ENCODE measurements at places on chromosomes 7 and 10.

DNA sequence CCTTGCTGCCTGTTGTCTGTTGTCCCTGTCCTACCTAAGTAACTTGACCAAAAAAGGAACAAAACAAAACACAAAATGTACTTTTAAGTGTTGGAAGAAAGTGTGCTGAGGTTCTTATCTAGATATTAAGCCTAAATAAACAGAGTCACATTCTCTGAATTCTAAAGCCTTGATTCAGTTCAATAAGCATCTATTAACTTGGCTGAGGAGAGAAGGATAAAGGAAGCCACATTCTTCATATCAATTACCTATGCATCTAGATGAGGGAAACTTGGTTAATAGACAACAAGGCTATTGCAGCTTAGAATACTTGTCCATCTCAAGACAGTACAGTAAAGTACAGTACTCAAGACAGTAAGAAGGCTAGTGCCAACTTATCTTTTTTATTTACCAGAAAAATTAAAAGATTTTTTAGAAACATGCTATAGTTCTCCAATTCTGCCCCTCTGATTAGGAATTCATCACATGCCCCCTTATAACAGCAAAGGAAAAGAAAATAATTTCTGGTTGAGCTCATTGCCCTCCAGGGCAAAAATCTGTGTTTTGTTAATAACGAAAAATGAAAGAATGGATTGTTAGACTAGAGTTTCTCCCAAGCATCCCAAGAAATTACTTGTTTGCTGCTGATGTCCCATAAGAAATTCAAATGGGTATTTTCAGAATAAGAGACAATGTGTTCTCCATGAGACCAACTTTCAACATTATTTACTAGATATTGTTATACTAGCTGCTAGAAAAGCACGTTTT lies 546.5 kb upstream of the SEMA3D start:
- DNase-seq: peak; percentile 67

GRCh38 chr10:91513598-91514424 lies 103.7 kb downstream of the HECTD2 start:
- peak; percentile 51 for DNase-seq

- peak; percentile 89 for DNase-seq
Observed at GRCh38 chr7:45689011-45689796, 115.0 kb downstream of the ADCY1 start.

GRCh38 chr10:93758891-93759410 lies 1.2 kb downstream of the LGI1 start:
- DNase-seq: no peak

DNA sequence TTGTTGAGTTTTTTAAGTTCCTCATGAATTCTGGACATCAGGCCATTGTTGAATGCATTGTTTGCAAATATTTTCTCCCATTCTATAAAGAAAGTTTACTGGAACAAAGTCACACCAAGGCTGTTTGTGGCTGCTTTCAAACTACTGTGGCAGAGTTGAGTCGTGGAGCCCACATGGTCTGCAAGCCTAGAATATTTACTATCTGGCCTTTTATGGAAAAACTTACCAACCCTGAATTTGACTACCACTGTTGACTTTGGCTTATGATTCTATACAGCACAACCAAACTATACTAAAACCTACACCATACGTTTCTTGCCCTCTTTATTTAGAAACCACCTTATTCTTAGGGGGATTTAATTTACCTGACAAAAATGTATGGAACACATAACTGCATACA lies 239.1 kb downstream of the KCNMA1 start:
- DNase-seq: no peak

DNA sequence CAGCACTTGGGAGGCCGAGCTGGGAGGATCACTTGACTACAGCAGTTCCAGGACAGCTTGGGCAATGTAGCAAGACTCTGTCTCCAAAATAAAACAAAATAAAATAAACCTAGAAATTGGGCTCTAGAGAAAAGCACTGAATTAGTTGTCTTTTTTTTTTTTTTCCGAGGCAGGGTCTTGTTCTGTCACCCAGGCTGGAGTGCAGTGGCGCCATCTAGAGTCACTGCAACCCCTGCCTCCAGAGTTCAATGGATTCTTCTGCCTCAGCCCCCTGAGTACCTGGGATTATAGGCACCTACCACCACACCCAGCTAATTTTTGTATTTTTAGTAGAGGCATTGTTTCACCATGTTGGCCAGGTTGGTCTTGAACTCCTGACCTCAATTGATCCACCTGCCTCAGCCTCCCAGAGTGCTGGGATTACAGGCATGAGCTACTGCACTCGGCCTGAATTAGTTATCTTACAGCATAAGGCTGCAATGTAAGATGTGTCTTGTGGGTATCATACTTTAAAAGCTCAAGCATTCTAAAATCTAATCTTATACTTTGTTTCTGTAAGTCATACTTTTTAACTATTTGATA lies 12.8 kb downstream of the MEIG1 start:
- peak; percentile 28 for DNase-seq

DNA sequence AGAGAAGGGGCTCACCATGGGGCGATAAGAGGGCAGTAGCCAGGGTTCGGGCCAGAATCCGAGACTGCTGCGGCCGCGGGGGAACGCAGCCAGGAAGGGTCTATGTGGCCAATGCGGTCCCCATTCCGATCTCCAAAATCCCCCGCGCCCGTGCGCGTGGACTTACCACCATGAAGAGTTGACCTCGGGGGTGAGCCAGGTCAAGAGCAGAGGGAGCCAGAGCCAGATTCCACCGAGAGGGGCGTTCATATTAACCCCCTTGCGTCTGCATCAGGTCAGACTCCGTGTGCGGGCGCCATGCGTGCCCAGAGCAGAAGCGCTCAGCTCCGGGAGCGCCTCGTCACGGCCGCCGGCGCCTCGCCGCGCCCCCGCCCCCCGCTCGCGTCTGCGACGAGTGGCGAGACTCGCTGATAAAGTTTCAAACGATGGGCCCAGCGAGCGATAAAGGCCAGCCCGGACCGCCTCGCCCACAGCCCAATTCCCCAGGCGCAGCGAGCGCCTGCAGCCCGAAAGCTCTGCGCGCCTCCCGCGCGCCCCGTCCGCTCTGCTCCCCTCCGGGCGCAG lies at the start of gene WNT2:
Gene WNT2, minus strand, starts transcription at position 318 of the 564 bp plus-strand sequence. Its CDS starts 69 bp downstream, at position 249.
- DNase-seq: peak; percentile 15

DNA sequence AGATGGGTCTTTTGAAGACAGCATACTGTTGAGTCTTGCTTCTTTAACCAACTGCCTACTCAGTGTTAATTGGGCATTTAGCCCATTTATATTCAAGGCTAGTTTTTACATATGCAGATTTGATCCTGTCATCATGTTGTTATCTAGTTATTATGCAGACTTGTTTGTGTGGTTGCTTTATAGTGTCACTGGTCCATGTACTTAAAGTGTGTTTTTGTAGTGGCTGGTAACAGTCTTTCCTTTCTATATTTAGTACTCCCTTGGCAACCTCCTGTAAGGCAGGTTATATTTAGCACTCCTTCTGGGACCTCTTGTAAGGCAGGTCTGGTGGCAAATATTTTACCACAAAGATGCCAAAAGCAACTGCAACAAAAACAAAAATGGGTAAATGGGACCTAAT lies 66.7 kb downstream of the TES start:
- no peak for DNase-seq

DNA sequence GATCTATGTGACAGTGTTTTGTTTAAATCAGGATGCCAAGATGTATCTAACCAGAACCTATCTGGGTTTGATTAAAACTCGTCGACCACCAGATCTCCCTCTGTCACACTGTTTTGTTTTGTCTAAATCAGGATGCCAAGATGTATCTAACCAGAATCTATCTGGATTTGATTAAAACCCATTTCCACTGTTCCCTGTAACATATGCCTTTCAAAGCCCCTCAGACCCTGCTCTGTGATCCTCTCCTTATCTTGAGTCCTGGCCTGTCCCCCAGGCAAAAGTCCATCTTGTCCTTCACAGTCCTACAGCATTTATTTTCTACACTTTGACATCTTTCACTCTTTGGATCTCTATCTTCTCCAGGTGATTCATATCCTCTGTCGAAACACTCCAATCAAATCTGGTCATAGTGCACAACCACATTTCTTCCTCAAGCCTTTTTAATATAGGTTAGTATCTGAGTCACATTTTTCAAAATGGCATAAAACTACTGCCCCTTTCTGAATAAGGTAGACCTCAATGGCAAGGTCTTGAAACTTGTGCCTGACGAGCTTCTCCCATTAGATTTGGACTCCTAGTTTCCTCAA lies 32.5 kb downstream of the ERLIN1 start:
- peak; percentile 49 for DNase-seq

GRCh38 chr7:115782696-115783490 lies 247.7 kb downstream of the TFEC start:
- no peak for DNase-seq

GRCh38 chr10:49605939-49606509 lies 4.1 kb upstream of the SLC18A3 start:
- no peak for DNase-seq

- DNase-seq: peak; percentile 98
Observed at GRCh38 chr7:116395141-116395791, 104.3 kb upstream of the CAV2 start.

DNA sequence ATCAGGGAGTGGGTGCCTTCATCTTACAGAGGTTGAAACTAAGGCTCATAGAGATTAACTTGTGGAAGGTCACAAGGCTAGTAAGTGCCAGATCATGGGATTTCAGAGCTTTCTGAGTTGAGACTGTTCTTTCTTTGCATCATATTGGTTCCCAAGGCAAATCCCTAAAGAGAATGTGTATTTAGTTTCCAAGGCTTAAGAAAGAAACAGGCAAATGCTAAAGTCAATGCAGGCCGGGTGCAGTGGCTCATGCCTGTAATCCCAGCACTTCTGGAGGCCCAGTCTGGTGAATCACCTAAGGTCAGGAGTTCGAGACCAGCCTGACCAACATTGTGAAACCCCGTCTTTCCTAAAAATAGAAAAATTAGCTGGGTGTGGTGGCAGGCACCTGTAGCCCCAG lies 19.8 kb downstream of the CDK1 start:
- peak; percentile 73 for DNase-seq

DNA sequence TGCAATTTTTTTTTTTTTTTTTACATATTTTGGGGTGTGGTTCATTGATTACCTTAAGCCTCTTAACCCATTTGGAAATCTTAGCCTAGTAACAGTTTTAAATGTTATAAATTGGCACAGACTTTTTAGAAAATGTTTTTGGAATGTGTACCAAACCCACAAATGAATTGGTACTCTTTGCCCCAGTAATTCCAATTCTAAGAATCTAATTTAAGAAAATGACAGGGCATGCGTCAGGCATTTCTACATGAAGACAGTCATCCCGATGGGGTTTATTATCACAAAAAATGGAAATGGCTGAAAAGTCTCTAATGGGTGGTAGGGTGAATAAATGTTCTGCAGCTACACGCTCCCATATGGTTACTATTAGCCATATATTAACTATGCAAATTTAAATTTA lies 54.9 kb downstream of the ITIH5 start:
- no peak for DNase-seq

- peak; percentile 92 for DNase-seq
Observed at GRCh38 chr7:116434820-116435341, 64.7 kb upstream of the CAV2 start.

GRCh38 chr7:127847641-127848040 lies 183.6 kb downstream of the LRRC4 start:
- DNase-seq: no peak

DNA sequence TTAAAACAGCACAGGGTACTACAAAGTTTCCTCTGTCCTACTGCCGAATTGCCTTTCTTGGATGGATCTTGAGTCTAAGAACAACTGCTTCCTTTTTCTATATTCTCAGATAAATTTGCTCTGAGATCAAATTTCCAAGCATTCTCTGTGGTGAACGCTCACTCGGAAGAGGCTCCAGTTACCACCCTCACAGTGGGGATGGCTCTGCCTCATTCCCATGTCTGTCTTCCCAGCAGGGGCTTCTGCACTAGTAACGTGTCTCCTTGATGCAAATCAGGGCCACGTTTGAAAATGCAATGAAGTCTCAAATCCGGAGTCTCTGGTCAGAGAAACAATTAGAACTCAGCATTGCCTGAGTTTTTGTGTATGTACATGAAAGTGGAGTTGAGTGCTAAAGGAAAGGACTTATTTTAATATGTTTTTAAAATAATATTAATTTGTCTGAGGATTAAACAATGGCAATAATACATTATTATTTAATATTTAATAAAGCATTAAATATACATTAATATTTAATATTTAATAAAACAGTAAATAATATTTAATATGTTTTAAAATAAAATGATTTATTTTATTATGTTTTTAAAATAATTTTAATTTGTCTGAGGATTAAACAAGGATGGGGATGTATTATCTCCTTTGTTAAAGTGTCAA lies 61.8 kb downstream of the INHBA start:
- DNase-seq: no peak

DNA sequence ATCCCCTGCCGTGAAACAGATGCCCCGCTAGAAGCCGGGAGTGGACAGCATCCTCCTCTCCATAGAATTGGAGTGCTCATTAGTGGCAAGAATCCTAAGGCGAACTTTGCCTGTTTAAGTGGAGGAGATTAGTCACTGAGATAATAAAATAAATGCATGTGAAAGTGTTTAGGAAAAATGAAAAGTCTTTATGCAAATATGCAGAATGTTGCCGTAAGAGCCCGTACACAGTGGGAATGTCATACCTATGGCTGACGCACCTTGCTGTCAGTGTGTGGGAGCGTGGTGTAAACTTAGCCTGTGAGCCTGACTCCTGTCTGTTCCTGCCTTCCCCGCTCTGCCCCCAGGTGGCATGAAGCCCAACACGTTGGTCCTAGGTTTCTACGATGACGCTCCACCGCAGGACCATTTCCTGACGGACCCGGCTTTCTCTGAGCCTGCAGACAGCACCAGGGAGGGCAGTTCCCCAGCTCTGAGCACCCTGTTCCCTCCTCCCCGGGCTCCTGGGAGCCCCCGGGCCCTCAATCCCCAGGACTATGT lies 1.7 kb upstream of the TRIP6 start:
- DNase-seq: no peak

- no peak for DNase-seq
Observed at GRCh38 chr7:69764147-69764546, 165.9 kb downstream of the AUTS2 start.

DNA sequence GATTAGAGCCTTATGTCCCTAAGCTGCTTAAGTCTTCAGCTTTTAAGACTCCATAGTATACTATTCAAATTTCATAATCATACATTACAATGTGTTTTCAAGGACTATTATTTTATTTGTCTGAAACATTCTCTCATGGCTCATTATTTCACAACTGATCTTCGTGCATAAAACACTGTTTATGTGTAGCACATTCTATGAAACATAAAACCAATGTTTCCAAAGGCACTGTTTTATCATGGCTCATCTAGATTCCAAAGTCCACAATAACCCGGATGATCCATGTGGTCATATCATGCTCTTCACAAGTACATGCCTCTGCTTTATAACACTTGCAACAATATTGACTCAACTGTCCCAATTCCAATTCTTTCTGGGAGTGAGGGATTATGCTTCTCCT lies 806.1 kb downstream of the TNS3 start:
- DNase-seq: peak; percentile 90

All from iris pigment epithelial cell (primary cell).